ENCODE measurements at places on chromosomes 13 and 19.

DNA sequence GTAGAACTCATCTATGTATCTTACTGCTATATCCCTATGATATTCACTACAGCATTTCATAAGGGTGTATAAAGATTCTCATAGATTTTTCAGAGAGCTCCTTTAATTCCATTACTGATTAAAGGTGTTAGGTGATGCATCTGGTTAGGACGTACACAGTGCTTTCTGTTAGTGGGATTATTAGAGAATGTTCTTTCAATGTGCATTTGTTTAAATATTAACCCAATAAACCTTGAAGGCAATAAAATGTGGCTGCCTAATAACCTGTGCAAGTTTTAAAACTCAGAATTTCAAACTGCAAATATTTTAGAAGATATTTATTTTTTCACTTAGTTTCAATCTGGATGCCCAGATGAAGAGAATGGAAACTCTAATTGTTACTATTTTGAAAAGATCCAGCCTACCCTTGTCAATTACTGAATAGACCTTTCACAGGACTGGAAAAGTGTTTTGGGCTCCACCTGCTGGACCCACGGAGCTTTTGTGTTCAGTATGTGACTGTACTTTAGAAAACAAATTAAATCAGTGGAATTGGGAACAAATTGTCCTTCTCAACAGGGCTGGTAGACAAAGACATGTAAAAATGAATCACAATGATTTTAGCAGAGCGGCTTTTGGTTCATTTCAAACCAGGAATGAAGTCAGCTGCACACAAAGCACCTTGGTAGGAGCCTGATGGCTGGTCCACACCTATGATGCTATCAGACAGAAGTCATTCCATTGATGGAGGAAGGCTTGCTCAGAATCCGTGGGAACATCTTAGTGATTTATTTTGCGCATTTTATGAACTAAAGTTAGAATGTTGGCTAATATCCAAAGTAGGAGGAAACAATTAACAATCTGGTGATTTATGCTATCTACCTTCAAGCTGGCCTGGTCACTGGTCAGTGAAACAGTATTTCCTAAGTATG lies 89.4 kb upstream of the RAP2A start:
- DNase-seq, result peak; percentile 68

GRCh38 chr13:98410612-98411011 lies 166.3 kb downstream of the STK24 start:
- DNase-seq, result no peak

DNA sequence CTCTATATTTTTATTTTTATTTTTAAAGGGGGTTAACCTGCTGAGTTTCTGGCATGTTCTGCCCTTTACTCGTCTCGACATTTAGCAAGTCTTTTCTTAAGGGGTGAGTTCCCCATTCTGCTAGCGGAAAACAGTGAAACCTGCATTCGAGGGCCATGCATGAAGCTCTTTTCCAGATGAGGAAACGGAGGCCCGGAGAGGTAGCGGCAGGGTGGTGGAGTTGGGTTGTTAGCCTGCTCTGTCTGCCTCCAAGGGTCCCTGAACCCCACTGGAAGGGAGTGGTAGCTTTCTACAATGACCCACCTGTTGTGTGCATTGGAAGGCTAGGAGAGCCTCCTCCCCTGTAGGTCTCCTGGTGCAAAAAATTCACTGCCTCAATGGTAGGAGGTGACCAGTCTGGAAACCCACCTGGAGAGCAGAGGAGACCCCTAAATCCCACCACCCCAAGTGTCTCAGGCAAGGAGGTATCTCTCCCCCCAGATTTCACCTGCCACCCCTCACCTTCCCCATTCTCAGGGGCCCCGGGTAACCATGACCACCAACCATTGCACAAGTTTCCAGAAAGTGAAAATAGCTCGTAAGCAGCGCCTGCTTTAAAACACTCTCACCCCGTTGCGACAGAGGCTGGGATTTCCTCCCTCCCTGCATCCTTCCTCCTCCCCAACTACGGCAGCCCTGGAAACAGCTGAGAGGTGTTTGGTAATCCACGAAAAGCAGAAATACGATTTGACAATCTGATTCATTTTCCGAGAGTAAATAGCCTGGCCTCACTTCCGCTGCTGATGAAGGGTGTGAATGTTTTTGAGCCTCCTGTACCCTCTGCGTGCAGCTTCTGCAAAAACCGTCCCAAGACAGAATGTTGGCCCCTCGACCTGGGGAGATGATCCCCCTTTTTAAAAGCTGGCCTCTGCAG lies 3.5 kb downstream of the KLF2 start:
- DNase-seq, result peak; percentile 70

DNA sequence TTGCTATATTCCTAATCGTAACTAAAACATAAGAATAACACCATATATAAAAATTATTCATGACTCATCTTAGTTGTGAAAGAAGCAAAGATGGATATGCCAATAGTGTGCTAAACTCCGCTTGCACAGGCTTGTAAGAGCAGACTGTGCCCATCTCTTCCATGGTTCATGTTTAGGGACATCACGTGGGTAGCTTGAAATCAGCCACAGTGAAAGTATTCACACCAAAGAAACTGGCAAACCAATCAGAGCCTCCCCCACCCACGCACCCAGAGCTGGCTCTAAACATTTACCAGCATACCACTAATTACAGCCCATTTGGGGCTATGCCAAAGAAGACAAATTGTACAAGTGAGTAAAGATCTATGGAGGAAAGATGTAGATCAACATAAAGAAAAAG lies 147.5 kb downstream of the DIAPH3 start:
- no peak for DNase-seq

DNA sequence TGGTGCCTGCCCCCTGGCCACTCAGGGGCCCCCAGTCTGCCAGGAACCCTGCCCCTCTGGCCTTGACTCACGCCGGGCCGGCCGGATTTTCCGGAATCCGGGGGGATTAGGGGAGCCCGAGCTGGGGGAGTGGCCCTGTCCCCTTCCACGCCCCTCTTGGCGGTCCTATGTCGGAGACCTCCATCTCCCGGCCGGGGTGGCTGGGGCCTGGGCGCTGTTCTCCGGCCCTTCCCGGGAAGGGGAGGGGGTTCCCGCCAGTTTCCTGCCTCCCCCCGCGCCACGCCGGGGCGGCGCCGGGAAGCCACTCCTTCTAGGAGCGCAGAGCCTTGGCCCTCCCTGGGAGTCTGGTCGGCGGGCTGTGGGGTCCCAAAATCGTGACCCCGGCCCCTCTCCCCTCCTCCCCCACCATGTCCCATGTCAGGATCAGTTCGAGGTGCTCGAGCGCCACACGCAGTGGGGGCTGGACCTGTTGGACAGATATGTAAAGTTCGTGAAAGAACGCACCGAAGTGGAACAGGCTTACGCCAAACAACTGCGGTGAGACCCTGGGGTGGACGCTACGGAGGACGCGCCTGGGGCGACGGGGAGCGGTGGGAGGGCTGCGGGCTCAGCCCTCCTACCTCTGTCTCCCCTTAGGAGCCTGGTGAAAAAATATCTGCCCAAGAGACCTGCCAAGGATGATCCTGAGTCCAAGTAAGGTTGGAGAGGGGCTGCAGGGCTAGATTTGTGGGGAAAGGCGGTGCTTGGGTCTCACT lies 1.3 kb downstream of the TRIP10 start:
- DNase-seq, result peak; percentile 67

DNA sequence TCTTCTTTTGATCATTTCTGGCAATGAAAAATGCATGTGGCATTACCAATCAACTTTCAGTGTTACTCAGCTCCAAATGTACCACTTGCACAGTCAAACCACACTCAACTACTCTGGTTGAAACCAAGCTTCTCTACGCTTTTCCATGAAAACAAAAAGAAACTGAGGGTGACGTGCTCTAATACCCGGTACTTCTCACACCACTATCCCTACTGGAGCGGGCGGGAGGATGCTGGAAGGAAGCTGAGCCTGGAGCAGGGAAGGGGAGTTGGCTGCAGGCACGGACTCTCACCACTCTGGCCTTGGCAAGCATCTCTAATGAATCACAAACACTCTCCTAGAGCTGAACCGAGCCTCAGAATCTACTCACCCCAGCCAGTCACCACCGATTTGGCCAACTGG lies 48.2 kb downstream of the STK24 start:
- DNase-seq, result no peak

- DNase-seq, result peak; percentile 81
Measured at GRCh38 chr19:47305309-47305751, 4.3 kb upstream of the C5AR1 start.

GRCh38 chr13:29799041-29799440 lies 51.4 kb downstream of the UBL3 start:
- no peak for DNase-seq

GRCh38 chr13:107139006-107139405 lies 571.1 kb upstream of the ARGLU1 start:
- DNase-seq, result no peak

GRCh38 chr19:46898731-46899130 lies 37.9 kb downstream of the ARHGAP35 start:
- DNase-seq, result peak; percentile 11

DNA sequence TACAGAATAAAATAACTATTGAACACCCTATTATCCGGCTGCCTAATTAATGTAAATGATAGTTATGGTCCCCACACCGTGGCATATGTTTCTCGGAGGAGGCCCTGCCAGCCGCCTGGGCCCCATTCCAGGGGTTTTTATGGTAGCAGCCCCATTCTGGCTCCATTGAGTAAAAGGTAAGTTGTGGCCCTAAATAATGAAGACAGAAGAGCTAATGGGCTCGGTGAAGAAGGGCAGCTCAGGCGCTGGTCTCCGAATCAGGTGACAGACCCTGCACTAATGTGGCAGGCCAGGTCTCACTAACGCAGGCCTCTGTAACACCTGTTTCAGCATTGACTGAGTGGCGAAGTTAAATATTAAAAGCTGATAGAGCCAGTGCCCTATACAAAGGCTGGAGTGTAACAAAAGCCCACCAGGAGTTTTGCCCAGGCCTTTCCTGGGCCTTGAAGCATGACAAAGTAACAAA lies 19.1 kb downstream of the POP4 start:
- DNase-seq, result no peak

GRCh38 chr19:40640744-40641143 lies 39.6 kb downstream of the LTBP4 start:
- no peak for DNase-seq

DNA sequence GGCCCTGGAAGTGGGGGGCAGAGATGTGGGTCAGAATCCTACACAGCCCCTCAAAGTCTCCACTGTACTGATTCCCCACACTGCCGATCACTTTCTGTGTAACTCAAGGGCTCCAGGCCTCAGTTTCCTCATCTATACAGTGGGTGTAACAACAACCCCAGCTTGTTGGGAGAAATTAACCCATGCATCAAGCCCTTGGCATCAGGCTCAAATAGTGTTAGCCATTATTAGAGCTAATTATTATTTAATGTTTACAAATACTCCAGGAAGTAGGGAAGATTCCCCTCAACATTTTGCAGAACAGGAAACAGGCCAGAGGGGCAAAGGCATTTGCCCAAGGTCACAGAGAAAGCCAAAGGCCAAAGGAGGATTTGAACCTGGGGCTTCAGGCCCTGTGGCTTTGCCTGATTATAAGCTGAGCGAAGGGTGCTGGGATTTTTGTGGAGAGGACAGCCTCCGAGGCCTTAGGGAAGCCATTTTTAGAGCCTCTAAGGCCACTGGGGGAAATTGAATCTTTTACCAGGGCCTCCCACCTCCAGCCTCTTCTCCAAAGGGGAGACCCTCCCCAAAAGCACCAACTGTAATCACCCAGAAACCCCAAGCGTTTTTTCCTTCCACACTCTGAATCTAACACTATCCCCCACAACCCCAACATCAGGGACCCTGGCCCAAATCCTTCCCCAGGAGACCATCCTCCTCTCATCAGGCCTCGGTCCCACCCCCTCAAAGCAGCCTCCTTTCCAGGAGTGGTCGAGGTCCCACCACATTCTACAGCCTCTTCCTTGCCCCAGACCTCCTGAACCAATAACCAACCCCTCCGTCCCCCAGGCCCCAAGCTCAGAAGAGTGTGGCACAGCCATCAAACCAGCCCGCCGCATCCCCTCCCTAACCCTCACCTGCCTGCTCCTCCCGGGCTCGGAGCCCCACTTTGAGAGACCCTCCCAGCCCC lies 1.1 kb downstream of the FKBP8 start:
- DNase-seq, result peak; percentile 69

GRCh38 chr13:90070362-90070761 lies 1277.1 kb upstream of the MIR17HG start:
- DNase-seq, result no peak

DNA sequence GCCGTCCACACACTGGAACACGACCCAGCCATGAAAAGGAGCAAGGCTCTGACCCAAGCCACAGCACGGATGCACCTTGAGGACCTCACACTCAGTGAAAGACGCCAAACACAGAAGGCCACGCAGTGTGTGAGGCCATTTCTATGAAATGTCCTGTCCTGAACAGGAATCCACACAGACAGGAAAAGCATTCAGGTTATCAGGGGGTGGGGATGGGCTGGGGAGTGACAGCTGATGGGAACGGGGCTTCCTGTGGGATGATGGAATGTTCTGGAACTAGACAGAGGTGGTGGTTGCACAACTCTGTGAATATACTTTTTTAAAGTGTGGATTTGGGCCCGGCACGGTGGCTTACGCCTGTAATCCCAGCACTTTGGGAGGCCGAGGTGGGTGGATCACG lies 30.6 kb downstream of the GPX4 start:
- DNase-seq, result no peak

DNA sequence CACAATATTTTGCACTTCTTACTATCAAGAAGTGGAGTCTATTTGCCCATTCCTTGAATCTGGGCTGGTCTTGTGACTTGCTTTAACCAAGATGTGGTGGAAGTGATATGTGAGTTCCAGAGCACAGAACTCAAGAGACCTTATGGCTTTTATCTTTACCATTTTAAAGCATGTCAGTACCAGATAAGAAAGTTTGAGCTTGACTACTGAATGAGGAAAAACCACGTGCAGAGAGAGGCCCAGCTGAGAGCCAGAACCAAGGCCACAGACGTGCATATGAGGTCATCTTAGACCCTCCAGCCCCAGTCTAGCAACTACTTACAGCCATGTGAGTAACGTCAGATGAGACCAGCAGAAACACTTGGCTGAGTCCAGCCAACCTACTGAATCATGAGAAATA lies 6.3 kb upstream of the CDK8 start:
- DNase-seq, result no peak

GRCh38 chr19:41882568-41883462 lies at the start of gene ARHGEF1:
TSS of gene ARHGEF1 (plus strand) at chr19:41883184. CDS start at chr19:41888083, 4,899 bp downstream.
- DNase-seq, result peak; percentile 87

- no peak for DNase-seq
Measured at GRCh38 chr19:38715555-38715954, 28.7 kb downstream of the CAPN12 start.

- peak; percentile 61 for DNase-seq
Measured at GRCh38 chr13:98504371-98504963, 72.4 kb downstream of the STK24 start.

GRCh38 chr13:74040200-74040599 lies 94.0 kb downstream of the KLF12 start:
- DNase-seq, result no peak

DNA sequence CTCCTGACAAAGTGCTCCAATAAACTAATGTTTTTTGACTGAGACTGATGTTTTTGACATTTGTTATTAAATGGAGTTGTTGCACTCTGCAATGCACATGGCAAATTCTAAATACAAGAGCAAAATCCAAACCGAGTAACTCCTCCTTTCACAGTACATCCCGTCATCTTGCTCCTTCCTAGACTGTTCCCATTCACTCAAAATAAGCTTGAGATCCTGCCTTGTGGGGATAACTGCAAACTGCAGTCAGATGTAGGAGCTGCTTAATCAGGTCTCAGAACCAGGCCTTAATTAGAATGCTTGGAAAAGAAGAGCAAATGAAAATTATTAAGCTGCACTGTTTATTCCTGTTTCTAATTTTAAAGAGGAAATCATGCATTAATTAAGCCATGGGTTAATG lies 134.8 kb upstream of the SPRY2 start:
- DNase-seq, result no peak

GRCh38 chr13:76993021-76993420 lies 1.1 kb downstream of the CLN5 start:
- no peak for DNase-seq

- no peak for DNase-seq
Measured at GRCh38 chr19:607301-608154, 17.8 kb downstream of the HCN2 start.

GRCh38 chr13:30410705-30411125 lies 11.6 kb upstream of the UBE2L5 start:
- no peak for DNase-seq
